ENCODE measurements at places on chromosomes 4 and X.

GRCh38 chr4:61741327-61742096, 541.4 kb downstream of the ADGRL3 start:
- DNase-seq, result no peak

DNA sequence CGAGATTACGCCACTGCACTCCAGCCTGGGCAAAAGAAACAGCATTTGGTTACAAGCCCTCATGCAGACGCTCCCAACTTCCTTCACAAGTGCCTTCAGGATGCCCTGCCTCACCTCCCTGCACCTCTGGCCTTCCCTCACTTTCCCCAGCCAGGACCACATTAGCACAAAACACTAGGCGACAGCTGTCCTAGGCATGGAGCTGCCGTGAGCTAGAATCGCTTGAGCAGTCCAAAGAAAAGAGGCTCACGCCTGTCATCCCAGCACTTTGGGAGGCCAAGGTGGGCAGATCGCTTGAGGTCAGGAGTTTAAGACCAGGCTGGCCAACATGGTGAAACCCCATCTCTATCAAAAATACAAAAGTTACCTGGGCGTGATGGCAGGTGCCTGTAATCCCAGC, 15.8 kb downstream of the RNF212 start:
- no peak for DNase-seq

DNA sequence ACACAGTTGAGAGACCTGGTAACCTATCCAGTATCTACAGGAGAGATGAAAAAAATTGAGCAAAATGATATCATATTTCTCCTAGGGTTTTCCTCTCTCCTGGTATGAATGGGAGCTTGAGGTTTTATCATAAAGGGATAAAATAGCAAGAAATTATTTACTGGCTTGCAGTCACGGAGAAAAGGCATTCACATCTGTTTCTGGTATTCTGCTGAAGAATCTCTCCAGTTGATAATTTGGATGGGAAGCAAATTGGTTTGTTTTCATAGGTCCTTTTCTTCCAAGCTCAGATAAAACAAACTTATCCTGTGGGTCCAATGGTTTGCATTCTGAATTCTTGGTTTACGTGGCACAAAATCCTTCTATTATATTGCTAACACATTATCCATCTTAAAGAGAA, 83.1 kb upstream of the GYPA start:
- DNase-seq, result no peak

DNA sequence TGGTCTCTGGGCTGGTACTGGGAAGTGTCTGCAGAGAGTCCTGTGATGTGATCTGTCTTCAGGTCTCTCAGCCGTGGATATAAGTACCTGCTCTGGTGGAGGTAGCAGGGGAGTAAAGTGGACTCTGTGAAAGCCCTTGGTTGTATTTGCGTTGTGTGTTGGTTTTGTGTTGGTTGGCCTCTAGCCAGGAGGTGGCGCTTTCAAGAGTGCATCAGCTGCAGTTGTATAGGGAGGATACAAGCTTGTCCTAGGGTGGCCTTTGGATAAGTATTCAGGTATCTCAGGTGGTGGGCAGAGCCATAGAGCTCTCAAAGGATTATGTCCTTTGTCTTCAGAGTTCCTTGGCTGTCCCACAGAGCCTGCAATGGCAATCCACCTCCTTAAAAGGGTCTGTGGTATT, 111.6 kb downstream of the MAGEB17 start:
- DNase-seq, result no peak

GRCh38 chr4:78032446-78032845, 24.7 kb upstream of the FRAS1 start:
- DNase-seq, result no peak

- DNase-seq, result peak; percentile 6
These were observed 29.9 kb downstream of the TBL1X start for GRCh38 chrX:9494771-9495170.

- DNase-seq, result no peak
These were observed 483 bp downstream of the USP27X start for GRCh38 chrX:49879656-49880277.

GRCh38 chr4:182955411-182955810, 38.2 kb upstream of the DCTD start:
- no peak for DNase-seq

DNA sequence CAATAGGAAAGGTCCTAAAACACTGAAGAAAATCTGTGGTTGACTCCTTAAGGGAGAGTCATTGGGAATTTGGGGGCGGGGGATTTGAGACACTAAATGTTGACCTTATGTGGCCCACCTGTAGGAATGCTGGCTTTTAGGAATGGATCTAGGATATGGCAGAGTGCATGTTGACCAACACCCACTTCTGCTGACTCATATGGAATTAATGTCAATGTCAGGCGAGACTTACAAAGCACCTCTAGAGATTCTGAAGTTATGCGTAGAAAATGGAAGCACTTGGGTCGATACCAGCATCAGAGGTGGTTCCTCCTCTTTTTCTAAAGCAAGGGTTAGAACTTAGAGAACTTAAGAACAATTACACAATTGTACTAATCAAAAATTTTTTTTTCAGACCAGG, 100.6 kb upstream of the CBR4 start:
- no peak for DNase-seq

- DNase-seq, result no peak
These were observed 133.3 kb upstream of the MBNL3 start for GRCh38 chrX:132622130-132622529.

DNA sequence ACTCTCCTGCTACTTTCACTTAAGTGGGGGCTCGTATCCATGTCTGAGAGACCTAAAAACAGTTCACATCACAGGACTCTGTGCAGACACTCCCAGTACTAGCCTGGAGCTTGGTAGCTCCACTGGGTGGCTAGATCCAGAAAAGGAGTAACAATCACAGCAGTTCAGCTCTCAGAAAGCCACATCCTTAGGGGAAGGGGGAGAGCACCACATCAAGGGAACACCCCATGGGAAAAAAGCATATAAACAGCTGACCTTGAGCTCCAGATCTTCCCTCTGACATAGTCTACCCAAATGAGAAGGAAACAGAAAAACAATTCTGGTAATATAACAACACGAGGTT, 175.8 kb downstream of the FAM13A start:
- DNase-seq, result no peak

GRCh38 chr4:1008840-1009541, 2.4 kb upstream of the FGFRL1 start:
- DNase-seq, result peak; percentile 38

- peak; percentile 4 for DNase-seq
These were observed 63.2 kb downstream of the ANAPC10 start for GRCh38 chr4:145034727-145035211.

- DNase-seq, result no peak
These were observed 7.0 kb downstream of the USP46 start for GRCh38 chr4:52651996-52652672.

- DNase-seq, result no peak
These were observed 54.3 kb downstream of the SLIT2 start for GRCh38 chr4:20305976-20306375.

- no peak for DNase-seq
These were observed 80.8 kb upstream of the ARX start for GRCh38 chrX:25096522-25097045.

DNA sequence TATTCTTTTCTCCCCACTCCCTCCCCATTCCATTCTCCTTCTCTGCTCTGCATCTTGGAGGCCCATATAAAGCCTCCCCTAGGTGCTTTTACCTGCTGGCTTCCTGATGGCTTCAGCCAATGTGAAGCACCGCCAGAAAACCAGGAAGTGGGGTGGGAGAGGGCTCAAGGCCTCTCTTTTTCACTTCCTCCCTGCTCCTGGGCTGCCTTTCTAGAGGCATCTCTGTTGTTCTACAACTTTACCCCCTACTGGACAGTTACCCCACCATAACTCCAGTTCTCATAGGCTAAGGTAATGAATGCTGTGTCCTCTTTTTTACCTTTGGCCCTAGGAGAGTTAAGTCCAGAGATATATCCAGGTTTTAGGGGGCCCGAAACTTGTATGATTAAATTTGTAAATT, 62.4 kb upstream of the PPARGC1A start:
- DNase-seq, result peak; percentile 8

DNA sequence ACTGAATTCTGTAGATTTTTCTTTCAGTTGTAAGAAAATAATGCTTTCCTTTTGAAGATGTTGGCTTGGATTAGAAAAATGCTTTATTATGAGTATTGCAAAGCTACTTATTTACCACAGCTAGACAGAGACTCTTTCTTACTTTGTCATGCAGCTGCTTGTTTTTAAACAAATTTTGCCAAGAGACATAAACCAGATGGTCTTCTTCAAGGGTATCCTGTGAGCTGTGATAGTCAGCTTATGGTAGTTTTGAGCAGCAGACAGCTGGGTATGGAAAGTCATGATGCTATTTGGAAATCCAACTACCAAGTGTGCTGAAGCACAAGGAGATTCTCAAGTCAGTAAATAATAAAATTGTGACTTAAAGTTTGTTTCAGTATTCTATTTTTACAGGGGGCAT, 941.5 kb downstream of the DMD start:
- DNase-seq, result no peak

DNA sequence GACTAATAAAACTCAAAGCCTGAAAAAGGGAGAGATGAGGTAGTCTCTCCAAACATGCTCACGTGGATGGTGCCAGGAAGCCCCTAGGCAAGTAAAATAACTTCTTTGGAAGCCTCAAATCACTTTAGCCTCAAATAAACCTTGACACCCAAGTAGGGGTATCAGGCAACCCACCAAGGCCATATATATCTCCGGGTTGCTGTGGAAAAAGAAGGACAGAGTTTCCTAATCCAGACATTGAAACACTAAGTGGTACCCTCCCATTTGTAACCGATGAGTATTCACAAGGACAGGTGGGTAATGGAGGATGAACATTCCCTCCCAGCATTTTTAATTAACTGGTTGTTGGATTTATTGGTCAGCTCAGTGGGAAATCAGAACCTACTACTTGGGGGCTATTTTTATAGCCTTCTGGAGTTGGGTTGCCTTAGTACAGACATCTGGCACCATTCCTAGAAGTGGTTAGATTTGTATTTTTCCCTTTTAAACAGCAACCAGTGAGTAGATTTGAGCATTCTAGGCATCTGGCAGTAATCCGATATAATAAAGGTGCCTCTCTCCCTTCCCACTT, 87.7 kb downstream of the GPC3 start:
- DNase-seq, result no peak

DNA sequence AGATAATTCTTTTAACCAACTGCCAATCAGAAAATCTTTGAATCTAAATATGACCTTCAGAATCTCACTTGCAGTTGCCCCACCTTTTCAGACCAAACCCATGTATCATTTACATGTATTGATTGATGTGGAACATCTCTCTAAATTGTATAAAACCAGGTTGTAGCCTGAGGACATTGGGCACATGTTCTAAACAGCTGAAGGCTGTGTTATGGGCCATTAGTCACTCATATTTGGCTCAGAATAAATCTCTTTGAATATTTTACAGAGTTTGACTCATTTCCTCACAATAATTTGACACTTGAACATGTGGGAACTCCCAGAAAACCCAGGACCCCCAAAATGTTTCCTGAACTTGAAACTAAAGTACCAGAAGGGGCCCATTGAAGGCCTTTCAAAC, 58.7 kb downstream of the UGT2B10 start:
- no peak for DNase-seq

- DNase-seq, result no peak
These were observed 54.7 kb upstream of the LAS1L start for GRCh38 chrX:65589304-65589703.

DNA sequence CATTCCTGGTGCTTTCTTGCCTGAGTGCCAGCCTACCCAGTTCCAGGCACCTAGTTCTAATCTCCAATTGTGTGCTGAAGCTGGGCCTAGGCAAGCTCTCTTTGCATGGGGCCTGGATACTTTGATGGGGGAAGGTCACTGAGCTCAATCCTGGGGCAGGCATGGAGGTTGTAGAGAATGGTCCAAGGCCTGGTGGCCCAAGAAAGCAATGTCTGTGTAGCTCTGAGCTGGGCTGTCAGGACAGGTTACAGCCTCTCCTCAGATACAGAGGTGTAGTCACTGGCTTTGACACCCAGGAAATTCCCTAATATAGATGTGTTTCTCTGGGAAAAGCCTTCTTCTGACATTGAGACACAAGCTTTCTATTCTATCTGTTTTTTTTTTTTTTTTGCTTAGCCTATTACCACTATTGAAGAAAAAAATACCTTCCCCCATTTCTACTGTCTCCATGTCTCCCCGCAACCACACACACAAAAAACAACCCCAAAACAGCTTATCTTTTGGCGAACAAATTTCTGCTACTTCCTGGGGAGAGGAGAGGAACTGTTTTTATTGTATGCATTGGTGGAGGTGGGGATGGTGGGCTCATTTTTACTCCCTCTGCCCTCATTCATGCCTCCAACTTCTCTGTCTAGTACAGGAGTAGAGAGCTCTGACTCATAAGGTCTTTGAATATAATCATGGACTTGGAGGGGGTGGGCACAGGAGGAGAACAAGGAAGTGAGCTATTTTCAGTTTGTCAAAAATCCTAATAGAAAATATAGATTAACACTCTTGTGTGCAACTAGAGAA, 66.7 kb upstream of the DHX15 start:
- peak; percentile 11 for DNase-seq

DNA sequence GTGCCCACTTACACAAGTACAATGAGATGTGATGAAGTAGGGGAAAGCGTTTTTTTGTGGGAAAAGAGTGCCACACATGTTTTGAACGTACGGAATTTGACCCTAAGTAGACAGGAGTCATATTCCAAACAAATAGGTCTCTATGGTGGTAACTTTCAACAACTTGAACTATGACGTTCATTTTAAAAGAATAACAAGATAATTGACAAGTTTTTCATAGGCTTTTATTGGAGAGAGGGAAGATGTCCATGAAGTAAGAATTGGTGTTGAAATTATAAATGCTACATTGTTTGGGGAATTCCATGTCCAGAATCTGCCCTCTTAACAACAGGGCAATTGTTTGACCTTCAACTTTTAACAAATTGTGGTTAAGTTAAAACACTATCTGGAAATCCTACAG, 126.5 kb downstream of the GASK1B start:
- no peak for DNase-seq

GRCh38 chrX:101409043-101409442, 1.0 kb downstream of the HNRNPH2 start:
- DNase-seq, result no peak
